ENCODE measurements at places on chromosomes 2 and 18.

- DNase-seq = no peak
Measured at GRCh38 chr2:206993964-206994363, 54.6 kb downstream of the CPO start.

GRCh38 chr2:126910637-126911036 is 11.9 kb downstream of the TEX51 start:
- no peak for DNase-seq

DNA sequence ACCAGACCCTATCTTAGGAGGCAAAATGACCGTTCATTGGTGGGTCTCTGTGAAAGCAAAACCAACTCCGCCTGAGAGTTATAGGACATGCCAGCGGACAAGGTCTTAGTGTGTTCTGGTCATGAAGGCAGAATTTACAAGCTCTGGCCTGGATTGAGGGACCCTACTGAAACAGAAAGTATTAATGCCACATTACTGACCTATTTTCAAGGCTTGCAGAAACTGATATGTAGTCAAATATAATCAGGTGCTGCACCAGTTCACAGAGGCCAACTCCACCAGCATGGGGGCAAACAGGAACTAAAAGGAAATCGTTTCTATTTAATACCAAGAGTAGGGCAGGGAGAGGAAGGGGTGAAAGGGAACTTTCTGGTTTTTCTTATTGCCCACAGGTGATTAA is 19.7 kb downstream of the TYMS start:
- DNase-seq = no peak

GRCh38 chr2:239729151-239729550 is 296.0 kb downstream of the NDUFA10 start:
- no peak for DNase-seq

DNA sequence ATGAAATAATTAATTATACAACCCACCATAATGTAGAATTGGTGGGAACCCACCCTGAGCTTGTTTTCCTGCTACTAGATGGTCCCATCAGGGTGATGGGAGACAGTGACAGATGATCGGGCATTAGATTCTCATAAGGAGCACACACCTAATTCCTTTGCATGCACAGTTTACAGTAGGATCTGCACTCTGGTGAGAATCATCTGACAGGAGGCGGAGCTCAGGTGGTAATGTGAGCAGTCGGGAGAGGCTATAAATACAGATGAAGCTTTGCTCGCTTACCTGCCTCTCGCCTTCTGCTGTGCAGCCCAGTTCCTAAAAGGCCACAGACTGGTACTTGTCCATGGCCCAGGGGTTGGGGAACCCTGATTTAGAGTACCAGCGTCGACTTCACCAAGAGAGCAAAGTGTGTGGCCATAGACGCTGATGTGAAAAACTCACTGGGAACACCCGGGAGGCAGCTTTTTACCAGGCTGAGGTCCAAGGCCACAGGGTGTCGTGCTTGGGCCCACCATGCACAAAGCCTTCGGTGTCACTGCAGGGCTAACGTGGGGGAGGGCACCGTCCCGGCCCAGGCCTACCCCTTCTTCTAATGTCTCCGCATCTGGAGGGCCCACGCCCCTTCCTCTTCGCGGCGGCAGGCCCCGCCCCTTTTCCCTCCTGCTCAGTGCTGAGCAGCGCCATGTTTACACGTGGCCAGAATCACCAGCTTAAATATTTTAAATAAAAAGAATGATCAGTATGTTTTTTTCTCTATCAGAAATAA is 296.8 kb upstream of the HDAC4 start:
- DNase-seq = no peak

DNA sequence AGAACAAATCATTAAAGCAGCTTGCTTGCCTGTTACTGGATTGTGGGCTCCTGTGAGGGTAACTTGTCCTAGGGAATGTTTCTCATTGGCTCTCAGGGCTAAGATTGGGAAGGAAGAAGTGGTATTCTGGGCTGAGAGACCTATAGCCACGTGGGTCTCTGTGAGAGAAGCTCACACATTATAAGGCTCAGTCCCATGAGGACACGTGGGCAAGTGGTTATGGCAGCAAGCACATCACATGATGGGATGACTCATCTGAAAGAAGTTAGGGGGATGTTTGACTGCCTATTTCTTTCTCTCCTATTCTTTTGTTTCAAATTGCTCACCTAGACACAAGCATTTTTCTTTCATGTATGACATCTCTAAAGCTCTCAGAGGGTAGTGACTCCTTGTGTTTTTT is 418.0 kb upstream of the ST6GAL2 start:
- no peak for DNase-seq
